ENCODE measurements at places on chromosomes 16 and 17.

DNA sequence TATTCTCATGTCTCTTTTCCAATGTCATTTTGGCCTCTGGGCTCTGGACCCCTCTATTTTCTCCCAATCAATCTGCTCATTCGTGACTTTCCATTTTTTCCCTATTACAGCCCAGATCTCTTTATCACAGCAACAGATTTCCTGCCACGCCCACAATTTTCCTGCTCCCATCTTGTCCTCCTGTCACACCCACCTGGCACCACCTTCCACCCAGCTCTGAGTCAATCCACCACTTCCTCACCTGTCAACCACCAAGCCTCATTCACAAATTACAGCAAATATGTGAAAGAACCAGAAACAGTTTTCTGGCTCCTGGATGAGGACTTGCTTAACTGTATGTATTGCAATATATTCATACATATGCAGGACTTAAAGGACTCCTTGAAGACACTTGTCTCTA is 311.3 kb downstream of the GRIN2A start:
- no peak for DNase-seq

DNA sequence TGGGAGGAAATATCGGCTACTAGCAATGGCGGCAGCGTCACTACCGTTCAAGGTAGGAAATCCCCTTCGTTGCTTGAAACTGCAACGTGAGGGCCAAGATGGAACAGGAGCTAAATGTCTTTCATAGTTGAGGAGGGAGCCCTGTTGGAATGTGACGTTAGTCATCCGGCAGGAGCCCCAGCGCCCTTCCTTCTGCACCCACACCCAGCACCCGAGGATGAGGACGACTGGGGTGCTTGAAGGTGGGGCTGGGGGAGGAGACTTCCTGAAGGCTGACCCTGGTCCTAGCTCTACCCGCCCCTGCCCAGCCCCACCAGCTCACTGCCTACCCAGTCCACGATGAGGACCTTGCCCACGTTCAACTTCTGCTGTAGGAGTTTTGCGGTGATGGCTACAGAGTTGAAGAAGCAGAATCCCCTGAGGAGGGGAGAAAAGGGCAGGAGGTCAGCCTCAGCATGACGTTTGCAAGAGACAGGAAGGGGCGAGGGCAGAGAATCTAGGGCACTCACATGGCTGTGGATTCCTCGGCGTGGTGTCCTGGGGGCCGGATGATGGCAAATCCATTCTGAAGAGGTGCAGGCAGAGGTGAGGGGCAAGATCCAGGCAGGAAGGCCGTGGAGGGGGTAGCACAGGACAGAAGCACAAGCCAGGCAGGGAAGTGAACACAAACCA is 11.9 kb downstream of the G6PC3 start:
- no peak for DNase-seq

- DNase-seq, result no peak
Observed at GRCh38 chr16:78490847-78491246, 391.4 kb downstream of the WWOX start.

GRCh38 chr17:57487573-57487972 is 231.2 kb downstream of the MSI2 start:
- no peak for DNase-seq

DNA sequence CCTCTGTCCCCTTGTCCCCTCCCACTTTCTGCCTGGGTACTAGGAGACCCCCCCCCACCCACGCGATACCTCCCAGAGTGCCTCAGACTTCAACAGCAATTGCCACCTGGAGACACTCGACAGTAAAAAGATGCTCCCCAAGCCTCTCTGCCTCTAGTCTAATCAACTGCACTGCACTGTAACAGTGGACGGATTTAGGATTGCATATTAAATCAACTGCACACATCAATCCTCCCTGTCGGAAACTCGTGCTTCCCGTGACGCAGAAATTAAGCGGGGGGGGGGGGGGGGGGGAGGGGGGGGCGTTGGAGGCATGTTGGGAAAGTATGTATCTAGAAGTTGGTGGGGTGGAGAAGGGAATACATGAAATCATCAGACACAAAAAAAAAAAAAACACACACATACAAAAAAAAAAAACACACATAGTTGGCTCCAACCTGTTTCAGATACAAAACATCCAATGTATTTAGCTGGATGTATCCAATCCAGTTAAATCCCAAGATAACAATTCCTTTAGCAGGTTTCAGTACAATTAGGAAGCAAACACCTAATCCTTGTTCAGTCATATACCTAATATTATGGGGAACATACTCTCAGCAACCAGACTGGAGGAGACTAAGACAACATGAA is 29.7 kb downstream of the FAM222B start:
- DNase-seq, result no peak

GRCh38 chr17:77405867-77406732 is 265.3 kb downstream of the SEC14L1 start:
- no peak for DNase-seq

DNA sequence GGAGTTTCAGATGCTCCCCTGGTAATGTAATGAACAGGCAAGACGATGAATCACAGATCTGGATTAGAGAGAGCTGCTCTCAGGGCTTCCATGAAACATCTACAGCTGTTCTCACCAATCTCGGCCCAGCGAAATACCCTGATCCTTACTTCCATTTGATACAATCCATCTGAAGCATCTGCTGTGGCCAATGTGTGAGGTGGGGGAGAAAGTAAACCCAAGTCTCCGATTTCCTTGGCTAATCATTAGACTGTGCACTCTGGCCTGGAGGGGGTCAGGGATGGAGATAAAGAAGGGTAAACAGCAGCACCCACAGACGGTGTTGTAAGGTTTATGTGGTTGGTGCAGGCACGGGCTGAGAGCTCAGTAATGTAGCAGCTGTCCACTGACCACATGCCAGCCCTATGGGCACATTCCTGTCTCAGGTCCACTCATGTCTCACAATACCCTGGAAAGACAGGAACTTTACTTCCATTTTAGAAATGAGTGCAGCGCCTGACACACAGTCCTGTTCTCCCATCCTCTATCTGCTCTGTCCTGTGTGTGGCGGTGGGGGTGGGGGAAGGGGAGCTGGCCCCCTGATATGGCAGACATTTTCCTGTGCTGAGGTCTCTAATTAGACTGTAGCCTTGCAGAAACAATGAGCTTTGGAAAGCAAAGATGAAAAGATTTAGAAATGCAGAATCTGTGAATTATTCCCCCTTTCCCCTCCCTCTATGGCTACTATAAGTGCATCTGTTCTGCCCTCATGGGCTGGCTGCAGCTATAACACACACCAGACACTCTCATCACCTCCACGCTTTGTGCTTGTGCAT is 48.3 kb upstream of the ERN1 start:
- no peak for DNase-seq

DNA sequence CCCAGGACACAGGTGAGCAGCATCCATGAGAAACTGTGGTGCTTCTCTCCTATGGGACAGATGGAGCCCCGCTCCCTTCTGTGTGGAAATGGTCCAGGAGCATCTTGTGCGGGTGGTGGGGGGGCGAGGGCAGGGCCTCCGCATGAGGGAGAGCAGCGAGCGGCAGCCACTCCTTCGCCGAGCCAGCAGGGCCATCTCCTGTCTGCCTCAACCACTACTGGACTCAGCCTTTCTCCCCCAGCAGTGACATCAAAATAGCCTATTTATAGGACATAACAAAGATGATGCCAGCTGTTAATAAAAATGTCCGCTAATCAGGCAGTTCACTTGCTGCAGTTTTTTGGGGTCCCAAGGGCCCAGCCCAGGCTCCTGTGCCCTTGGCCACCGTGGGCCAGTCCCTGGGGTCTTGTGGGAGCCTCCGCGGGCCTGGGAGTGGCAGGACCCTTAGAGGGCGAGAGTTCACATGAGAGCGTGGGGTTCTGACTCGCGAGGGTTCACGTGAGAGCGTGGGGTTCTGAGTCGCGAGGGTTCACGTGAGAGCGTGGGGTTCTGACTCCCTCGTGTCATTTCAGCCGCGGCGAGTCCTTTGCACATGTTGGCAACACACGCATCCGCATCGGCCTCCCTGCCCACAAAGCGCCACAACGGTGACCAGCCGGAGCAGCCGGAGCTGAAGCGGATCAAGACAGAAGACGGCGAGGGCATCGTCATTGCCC is 47.4 kb downstream of the WDR45B start:
- DNase-seq, result no peak

- DNase-seq, result peak; percentile 83
Observed at GRCh38 chr17:17700251-17700969, 19.2 kb downstream of the RAI1 start.

DNA sequence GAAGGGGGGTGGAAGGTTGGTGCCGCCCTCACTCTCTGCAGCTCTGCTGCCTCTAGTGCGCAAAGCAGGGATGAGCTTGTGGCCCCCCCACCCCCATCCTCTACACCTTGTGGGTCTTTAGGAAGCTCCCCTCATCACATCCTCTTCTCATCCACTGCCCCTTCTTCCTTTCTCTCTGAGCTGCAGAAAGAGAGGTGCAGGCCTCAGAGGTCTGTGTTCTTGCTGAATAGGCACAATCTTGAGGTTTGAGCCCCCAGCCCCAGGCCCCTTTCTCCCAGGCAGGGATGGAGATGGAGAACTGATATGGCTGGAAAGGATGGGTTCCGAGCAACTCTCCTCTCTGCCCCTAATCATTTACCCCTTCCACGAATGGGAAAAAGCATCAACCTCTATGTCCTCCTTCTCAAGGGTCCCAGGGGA is 2.6 kb downstream of the CACNA1G start:
- DNase-seq, result no peak

DNA sequence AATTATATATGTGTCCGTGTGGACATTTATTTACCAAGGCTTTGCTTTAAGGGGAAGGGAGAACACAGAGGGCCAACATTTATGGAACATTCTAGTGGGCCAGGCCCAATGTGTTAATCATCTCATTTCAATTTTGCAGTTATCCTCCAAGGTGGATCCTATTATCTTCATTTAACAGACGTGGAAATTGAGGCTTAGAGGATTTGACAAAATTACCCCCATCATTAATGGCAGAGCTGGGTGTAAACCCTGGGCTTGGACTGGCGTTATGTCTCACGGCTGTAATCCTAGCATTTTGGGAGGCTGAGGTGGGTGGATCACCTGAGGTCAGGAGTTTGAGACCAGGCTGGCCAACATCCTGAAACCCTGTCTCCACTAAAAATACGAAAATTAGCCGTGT is 26.4 kb downstream of the PITPNC1 start:
- DNase-seq, result no peak

GRCh38 chr16:77599793-77600415 is 122.4 kb upstream of the NUDT7 start:
- no peak for DNase-seq

GRCh38 chr16:88784074-88784855 is 755 bp downstream of the PIEZO1 start:
- peak; percentile 75 for DNase-seq
